ENCODE measurements at places on chromosomes 12 and 14. TPM values are rescaled to one million over a fixed set of nuclear protein-coding genes. Genes with fewer than 3 reads are reported as not detected.

The CMTM5 gene
- total RNA-seq = not detected

The GPR162 gene
- total RNA-seq = 0.46 TPM

GRCh38 chr12:76303365-76303764, 44.9 kb downstream of the BBS10 start:
- no peaks in the 10 kb centered on the region for H3K4me1 ChIP-seq
- no peaks in the 10 kb centered on the region for H3K36me3 ChIP-seq
- no peaks in the 10 kb centered on the region for H3K27me3 ChIP-seq

The FAM222A gene
- 1.6 TPM for total RNA-seq

GRCh38 chr14:36588788-36589187, 6.4 kb upstream of the NKX2-8 start:
- H3K4me3 ChIP-seq = no peak overlapping the region
- no peak overlapping the region for H3K27ac ChIP-seq
- H3K4me1 ChIP-seq = no peaks in the 10 kb centered on the region
- H3K27me3 ChIP-seq = peaks cover 18% of the 10 kb centered on the region

The TAS2R43 gene
- 5.2 TPM for total RNA-seq

The HAL gene
- 1.2 TPM for total RNA-seq

The PAN2 gene
- 126 TPM for total RNA-seq

GRCh38 chr12:118042091-118042490, 18.9 kb downstream of the WSB2 start:
- no peaks in the 10 kb centered on the region for H3K4me1 ChIP-seq
- H3K36me3 ChIP-seq = peaks cover 72% of the 10 kb centered on the region

DNA sequence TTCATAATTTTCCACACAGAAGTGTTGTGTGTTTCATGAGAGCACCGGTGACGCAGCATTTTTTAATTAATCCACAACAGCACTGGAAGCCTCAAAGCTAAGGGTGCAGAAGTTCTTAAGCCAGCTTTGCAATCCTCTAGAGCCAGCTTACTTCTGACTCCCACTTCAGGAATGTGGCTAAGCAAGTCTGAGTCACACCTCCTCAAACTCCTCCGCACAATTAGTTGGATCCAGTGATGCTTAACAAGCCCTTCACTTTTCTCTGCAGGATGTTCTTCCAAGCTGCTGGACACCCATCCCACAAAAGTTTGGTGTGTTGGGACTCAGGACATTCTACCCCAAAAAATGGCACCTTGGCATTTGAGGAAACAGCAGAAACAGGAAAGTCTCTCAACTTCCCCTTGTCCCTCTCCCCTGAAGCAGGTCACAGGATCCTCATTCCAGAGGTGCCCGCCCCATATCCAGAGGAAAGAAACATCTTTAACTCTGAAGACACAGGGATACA, 210.0 kb downstream of the PPM1H start:
- H3K36me3 ChIP-seq = no peaks in the 10 kb centered on the region
- H3K27me3 ChIP-seq = no peaks in the 10 kb centered on the region
- H3K4me3 ChIP-seq = no peak overlapping the region

DNA sequence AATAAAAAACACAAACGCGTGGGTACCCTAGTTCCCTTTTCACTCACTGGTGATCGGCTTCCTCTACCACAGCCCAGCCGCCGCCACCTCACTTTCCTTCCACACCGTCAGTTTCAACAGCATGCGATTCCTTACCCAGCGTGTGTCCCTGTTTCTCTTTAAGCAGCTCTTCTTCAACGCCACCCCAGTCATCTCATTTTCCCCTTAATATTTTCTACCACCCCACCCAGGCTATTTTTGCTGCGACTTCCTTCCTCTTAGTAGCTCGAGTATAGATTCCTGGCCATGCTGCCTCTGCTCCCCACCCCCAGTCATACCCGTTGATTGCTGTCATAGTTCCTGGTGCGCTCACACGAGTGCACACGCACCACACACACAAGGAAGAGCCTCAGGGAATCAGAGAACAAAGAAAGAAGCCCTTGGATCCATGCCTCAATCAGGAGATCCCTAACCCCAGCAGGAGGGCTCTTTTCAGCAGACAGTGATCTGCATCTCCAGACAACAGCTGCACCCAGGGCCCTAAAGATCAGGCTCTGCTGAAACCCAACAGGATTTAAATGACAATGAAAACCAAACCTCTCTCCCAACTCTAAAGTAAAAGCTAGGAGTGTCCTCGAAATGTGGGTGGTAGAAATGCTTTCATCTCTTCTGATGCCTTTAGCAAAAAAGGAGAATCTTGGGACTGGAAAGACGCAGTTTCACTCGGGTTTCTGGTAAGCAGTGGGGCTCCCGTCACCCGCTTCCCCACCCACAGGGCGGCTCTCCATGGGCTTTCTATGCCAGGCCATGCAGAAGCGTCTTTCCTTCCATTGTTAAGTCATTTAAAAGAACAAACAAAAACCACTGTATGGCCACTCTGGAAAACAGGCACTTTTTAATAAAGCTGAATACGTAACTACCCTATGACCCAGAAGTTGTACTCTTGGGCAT, 23.8 kb downstream of the VPS37B start:
- no peaks in the 10 kb centered on the region for H3K27me3 ChIP-seq
- H3K27ac ChIP-seq = peak overlapping the region; percentile 79
- DNase-seq = peak; percentile 38
- peaks cover 68% of the 10 kb centered on the region for H3K4me1 ChIP-seq
- H3K4me3 ChIP-seq = peak overlapping the region; percentile 34

The VRTN gene
- total RNA-seq = 0.09 TPM

GRCh38 chr14:104935955-104936354, 11.3 kb downstream of the PLD4 start:
- no peak for DNase-seq
- H3K27ac ChIP-seq = no peak overlapping the region

DNA sequence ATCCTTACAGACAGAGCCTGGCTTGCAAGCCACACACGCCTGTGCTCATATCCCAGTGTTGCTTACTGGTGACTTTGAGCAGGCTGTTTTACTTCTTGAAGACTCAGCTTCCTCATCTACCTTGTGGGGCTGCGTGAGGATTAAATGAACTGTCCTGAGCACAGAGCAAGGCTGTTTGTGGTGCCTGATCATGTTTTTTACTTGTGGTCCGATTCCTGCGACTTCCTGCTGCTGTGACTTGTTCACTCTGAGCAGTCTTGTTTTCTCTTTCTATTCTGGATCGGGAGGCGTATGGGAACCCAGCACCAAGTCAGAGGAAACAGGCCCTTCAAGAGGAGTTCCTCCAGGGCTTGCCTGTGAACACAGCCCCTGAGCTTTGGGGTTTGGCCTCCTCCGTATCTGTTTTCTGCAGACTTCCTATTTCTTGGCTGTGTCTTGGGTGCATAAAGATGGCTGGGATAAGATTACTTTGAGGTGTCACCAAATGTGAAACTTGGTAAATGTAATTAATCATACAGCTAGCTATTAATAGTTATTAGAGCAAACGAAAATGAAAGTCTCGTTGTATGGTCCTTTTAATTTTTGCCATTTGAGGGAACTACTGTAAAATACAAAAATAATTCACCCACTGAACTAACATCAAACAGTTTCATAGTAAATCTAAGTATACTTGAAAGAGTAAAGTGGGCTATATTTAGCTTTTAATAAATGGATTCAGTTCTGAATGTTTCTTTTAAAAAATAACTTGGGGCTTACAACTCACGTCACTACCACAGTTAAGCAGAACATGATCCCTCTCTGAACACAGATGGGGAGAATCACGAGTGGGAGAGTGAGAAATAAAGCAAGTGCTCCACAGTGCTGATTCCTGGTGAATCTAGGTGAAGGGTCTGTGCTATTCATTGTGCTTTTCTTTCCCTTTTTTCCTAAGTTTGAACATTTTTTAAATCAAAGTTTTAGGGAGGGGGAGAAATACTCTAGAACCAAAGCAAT, 251.5 kb downstream of the FOXN3 start:
- DNase-seq = no peak
- H3K4me1 ChIP-seq = no peaks in the 10 kb centered on the region
- H3K27me3 ChIP-seq = no peaks in the 10 kb centered on the region
- peaks cover 35% of the 10 kb centered on the region for H3K36me3 ChIP-seq
- H3K4me3 ChIP-seq = no peak overlapping the region

DNA sequence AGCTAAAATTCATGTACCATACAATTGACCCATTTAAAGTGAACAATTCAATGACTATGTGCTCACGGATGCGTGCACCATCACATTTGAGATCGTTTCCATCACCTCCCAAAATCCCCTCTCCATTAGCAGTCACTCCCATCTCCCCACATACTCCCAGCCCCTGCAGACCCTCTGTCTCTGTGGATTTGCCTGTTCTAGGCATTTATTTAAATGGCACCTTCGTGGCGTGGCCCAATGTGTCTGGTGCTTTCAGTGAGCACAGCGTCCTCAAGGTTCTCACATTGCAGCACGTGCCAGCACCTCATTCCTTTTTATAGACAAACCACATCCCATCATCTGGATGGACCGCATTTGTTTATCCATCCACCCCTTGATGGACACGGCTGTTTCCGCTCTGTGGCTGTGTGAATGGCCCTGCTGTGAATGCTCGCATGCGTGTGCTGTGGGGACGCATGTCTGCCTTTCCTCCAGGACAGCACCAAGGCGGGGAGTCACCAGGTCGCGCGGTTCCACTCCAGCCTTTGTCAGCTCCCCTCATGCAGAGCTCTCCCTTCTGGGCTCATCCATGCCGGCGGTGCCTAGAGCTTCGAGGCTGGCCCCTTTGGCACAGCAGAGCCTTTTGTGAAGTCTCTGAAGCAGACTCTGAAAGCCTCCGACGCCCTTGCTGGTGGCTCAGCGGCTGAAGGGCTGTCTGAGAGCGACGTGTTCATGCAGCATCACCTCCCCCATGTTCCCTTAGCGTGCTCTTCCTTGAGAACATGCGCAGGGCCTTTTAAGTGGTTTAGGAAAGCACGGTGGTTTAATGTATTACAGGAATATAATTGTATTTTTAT, 184.4 kb downstream of the KIF26A start:
- no peak for DNase-seq
- no peak overlapping the region for H3K4me3 ChIP-seq
- no peaks in the 10 kb centered on the region for H3K4me1 ChIP-seq

GRCh38 chr14:89957791-89958190, 2.1 kb downstream of the TDP1 start:
- H3K36me3 ChIP-seq = peaks cover 5% of the 10 kb centered on the region
- DNase-seq = no peak
- H3K27ac ChIP-seq = no peak overlapping the region
- H3K4me3 ChIP-seq = no peak overlapping the region
- H3K27me3 ChIP-seq = no peaks in the 10 kb centered on the region

- no peak overlapping the region for H3K27ac ChIP-seq
- no peaks in the 10 kb centered on the region for H3K4me1 ChIP-seq
- no peak for DNase-seq
- H3K4me3 ChIP-seq = no peak overlapping the region
- H3K36me3 ChIP-seq = no peaks in the 10 kb centered on the region
These were observed 57.5 kb downstream of the MAP1LC3B2 start for GRCh38 chr12:116616536-116617248.

The TSPAN19 gene
- total RNA-seq = not detected

DNA sequence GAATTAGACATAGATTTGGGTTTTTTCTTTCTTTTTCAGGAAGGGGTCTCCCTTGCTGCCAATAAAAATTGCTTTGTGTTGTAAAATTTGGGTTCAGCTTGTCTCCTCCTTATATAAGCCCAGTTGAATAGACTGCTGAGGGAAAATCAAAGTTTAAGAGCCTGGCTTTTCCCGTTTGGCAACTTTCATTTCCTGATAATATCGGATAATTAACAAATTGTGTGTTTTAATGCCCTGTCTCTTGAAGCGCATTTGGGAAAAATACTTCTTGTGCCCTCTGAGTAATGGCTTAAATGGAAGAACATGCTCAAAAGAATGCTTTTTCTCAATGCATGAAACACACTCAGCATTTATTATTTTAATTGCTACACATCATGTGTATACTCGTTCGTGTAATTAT, 198.0 kb upstream of the DCN start:
- no peaks in the 10 kb centered on the region for H3K36me3 ChIP-seq
- no peak overlapping the region for H3K4me3 ChIP-seq
- no peak overlapping the region for H3K27ac ChIP-seq
- no peaks in the 10 kb centered on the region for H3K27me3 ChIP-seq

DNA sequence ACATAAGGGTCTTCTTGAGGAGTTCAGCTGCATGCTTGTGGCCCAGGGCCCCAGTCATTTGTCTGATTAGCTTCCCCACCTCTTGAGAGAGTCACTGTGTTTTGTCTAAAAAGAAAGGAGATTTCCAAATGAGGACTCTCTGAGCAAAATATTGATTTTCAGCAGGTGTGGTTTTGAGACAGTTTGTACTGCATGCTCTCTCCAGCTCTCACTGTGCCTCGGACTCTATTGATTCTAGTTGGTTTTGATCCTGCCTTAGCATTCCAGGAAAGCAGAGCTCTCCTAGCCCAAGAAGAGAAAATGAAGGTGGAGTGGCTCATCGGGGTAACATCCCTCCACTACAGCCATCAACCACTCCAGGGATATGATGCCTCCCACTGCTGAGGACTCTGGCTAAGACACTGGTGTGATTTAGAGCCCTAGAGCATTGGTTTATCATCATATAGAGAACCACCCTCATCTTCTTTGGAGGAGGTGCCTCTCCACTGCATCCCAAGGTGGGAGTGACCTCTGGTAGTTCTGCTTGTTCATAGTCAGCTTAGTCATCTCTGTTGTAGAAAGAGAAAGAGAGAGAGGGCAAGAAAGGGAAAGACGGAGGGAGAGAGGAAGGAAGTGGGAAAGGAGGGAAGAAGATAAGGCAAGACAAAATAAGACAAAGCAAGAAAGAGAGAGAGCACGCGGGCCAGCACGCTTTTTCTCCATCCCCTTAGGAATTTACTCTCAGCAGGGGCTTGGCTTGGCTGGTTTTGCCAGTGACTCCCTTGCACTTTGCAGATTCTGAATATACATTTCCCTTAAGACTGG, 365.6 kb downstream of the DPF3 start:
- H3K36me3 ChIP-seq = no peaks in the 10 kb centered on the region
- no peak overlapping the region for H3K27ac ChIP-seq
- H3K27me3 ChIP-seq = no peaks in the 10 kb centered on the region
- H3K4me3 ChIP-seq = no peak overlapping the region

GRCh38 chr12:107328442-107329133, 235.2 kb upstream of the CRY1 start:
- H3K27me3 ChIP-seq = no peaks in the 10 kb centered on the region
- no peaks in the 10 kb centered on the region for H3K36me3 ChIP-seq
- no peak overlapping the region for H3K27ac ChIP-seq
- DNase-seq = no peak
- H3K4me3 ChIP-seq = no peak overlapping the region

DNA sequence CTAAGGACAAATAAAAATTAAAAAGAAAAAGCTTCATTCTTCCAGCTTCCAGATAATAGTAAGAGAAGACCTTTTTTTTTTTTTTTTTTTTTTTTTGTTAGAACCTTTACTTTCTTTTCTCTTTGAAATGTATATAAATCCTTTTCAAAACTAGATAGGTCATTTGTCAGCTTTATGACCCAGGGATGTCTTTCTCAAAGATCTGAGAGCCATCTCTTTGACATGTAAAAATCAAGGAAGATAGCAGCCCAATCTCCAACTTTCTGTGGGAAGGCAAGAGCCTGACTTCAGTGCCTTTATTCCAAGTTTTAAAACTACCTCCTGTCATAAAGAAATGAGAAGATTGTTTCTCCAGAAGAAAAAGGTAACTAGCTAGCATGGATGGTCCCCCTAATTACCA, 203.3 kb upstream of the LRFN5 start:
- H3K36me3 ChIP-seq = no peaks in the 10 kb centered on the region
- no peaks in the 10 kb centered on the region for H3K4me1 ChIP-seq
- no peak overlapping the region for H3K27ac ChIP-seq
- no peak overlapping the region for H3K4me3 ChIP-seq
- no peaks in the 10 kb centered on the region for H3K27me3 ChIP-seq
- DNase-seq = no peak
